ENCODE measurements at places on chromosomes 1 and 21.

DNA sequence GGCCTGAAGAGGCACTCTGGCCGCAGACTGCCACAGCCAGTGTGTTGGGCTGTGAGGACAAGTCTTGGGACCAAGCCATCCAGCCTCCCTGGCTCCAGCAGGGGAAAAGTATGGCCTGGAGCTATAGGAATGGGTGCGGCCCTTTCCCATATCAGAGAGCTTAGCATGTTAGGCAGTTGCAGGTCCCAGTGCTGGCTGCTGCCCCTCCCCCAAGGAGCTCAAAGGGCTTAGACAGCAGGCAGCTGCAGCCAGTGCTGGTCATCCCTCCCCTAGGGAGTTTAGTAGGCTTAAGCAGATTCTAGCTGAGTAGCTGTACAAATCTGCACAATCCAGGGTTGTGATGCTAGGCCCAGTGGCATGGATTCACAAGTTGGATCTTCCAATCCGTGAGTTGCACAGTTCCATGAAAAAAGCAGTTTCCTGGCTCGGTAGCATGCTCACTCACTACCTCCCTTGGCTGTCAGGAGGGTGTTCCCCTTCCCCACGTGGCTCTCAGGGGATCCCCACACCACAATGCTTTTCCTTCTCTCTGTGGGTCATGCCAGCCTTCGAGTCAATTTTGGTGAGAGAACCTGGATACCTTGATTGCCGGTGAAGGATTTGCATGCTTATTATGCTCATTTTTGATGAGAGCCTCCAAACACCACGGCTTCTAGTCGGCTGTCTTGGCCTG, 1490.8 kb downstream of the BRINP3 start:
- DNase-seq = no peak

DNA sequence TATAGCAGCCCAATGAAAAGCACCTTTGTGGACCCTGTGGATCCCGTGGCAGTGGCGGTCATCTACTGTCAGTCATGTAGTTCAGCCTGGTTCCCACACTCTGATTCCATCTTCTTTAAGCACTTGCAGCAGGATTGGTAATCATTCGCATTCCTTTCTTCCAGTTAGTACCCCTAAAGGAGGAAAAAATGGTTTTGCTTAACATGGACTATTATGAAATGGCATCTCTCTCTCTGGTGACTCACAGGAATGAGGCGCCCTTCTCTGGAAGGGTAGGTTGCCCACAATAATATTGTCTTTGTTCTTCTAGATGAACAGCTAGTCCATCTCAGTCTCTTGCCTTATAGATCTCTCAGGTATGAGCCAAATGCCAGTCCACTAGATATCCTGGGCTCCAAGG, 127.9 kb upstream of the MROH9 start:
- DNase-seq = no peak

GRCh38 chr1:2547210-2548067, 8.7 kb upstream of the TNFRSF14 start:
- DNase-seq = peak; percentile 71

DNA sequence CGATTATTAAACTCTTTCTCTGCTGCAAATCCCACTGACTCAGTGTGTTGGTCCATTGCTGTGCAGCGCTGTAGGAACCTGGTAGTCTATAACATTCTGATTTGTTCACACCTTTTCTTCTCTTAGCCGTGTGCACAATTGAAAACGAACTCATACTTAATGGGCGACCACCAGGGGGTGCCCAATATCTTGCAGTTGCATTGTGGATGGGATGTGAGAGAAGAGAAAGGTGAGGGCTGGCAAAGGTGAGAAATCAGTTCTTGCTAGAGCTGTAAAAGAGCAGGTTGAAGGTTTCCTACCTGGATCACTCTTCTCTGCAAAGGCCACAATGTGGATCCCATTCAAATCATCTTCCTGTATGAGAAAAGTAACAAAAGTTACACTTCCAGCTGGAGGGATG, 51.0 kb downstream of the CASQ2 start:
- peak; percentile 18 for DNase-seq

GRCh38 chr1:78410643-78411042, 80.1 kb upstream of the PTGFR start:
- no peak for DNase-seq

DNA sequence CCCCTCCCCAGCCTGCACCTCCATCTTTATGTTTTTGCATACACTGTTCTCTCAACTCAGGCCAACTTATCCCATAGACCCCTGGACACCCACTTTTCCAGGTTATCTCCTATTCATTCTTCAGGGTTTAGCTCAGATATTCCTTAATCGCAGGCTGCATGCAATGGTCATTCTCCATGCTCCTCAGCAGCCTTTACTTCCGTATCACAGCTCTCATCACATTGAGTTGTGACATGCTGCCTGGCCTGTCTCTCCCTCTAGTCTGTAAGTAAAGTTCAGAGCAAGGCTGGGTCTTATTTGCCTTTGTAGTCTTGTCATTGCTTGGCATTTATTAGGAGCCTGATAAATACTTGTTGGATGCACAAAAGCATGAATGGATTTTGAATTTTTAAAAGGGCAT, 6.9 kb downstream of the DNAJC6 start:
- no peak for DNase-seq

DNA sequence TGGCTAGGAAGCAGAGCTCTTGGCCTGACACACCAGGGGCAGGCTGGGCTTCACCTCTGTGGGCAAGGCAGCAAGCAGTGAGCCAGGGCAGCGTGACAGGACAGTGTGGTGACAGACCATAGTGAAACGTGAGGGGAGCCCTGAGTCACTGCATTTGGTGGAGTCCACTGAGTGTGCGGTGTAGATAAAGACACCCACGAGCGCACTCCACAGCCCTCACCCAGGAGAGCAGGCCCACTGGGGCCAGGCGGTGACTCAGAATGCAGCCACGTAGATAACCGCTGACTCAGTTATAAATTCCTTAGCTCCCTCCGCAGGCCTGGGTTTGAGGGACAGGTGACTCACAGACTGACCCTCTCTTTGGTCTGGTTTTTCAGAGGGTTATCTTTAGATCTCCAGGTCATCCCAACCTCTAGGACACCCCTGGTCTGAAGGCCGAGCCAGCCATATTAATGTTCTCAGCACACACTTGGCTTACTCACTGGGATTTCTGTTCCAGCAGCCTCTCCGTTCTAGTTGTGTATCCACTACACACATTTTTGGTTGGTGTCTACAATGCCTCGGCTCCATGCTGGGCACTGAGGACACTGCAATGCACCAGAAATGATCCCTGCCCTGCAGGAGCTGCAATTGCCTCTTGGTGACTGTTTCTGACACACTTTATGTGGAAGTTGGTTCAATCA, 90.2 kb upstream of the TSPAN2 start:
- DNase-seq = no peak

GRCh38 chr1:100524355-100524754, 13.6 kb upstream of the GPR88 start:
- DNase-seq = no peak

DNA sequence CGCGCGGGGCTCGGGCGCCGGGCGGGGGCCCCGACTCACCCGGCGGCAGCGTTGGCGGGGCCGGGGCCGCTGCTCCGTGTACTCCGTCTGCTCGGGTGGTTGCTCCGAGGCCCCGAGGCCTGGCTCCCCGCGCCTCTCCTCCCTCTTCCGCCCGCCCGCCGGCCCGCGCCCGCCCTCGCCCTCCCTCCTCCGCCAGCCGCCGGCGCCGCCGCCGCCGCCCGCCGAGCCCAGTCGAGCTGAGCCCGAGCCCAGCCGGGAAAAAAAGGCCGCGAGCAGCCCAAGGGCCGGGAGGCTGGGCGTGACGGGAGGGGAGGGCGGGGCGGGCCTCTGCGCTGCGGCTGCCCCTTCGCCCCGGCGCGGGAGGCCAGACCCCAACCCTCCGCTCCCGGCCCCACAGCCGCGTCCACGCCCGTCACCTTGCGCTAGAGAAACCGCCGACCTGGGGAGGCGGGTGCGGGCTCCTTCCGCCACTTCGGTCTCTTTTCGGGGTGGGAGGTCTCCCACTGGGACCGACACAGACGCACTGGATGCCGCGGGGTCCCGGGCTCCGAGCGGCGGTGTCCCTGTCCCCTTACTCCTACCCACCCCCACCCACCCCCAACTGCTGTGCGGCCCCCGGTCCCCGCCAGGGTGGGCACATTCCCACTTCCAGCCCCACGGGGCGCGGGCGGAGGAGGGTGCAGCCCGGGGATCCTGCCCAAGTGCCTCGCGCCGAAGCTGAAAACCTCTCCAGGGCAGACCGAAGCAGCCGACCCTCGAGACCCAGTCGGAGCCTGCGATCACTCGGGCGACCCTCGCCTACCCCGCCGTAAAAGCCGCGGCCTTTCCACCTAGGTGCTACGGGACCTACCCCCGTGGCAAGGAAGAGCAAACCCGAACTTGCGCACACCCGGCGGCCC, at the start of gene CERS2:
TSS of gene CERS2 (minus strand) at position 256 of the 899 bp plus-strand sequence. CDS start 5,745 bp downstream, outside the sequence.
- DNase-seq = peak; percentile 64

DNA sequence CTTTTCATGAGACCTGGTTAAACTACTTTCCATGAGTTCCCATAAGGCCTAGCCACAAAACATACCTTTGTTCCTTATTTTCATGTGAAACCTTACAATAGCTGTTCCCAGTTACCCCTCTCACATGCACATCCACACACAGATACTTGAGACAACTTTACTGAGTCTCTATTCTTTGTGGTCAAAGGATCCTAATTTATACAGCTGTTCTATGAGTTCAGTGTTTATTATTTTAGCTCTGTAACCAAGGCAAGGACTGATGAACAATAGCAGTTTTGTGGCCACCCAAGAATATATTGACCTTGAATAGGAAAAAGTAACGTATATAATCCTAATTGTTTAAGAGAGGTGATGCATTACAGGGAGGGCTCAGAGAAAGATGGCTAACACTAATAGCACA, 160.5 kb upstream of the CACYBP start:
- no peak for DNase-seq

Measured in activated CD4-positive, alpha-beta T cell treated with anti-CD3 and anti-CD28 coated beads, Interleukin-2, amount 50 U/mL, for 48 hours (primary cell).